ENCODE measurements at places on chromosomes 7 and 10.

DNA sequence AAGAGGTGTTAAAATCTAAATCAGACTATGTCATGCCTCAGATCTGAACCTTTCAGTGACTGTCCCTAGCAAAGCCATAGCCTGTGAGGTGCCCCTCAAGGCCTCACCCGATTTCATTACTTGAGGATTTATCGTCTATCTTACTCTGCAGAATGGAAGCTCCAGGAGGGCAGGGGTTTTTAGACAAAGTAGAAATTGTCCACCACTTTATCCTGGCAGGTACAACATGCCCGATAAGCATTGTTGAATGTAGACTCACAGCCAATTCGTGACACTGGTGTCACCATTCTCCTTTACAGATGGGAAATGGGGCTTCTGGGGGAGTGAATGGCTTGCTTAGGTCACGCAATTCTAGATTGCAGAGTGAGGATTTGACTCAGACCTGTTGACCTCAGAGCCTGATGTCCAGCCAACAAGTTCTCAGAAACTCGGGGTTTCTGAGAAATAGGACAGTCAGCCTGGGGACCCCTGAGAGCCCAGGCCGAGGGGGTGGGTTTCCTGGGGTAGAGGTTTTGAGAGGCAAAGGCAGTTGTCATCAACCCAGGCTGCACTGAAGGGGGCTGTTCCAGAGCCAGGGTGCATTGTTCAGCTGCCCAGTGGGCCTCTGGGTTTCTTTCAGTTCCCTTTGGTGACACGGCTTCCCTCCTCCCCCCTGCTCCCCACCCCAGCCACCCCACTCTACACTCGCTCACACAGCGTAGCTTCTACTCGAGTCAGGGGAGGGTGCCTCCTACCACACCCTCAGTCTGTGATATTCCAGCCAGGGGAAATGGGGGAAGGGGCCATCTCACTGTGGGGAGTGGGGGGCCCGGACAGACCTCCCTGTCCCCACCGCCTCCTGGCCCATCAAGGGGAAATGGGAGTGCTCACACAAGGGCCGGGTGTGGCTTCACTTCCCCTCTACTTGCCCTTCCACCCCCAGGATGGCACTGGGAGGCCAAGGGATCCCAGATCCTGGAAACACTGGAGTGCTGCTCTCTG is 3.1 kb upstream of the IRF5 start:
- no peak for DNase-seq

DNA sequence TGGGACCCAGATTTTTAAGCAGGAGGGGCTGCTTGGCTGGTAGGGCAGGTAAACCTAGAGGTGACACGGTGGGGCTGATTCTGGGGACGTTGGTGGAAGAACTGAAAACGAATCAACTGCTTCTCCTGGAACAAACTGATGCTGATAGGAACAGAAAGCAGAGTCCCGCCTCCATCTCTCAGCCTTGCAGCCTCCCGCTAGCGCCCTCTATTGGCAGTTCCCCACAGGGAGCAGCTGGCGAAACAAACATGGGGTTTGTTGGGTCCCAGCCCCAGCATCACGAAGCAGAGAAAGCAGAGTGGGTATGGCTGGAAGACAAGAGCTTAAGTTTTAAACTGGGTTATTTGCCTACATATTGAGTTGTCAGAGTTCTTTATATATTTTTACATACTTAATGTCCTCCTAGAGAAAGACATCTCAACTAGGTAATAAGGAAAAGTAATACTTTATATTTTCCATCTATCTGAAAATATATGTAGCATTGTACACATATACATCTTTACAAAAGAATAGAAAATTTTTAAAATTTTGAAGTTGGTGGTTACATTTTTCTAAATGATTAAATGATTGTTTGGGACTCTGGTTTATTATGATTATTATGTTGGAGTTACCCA is 42.3 kb upstream of the FOXI2 start:
- no peak for DNase-seq

DNA sequence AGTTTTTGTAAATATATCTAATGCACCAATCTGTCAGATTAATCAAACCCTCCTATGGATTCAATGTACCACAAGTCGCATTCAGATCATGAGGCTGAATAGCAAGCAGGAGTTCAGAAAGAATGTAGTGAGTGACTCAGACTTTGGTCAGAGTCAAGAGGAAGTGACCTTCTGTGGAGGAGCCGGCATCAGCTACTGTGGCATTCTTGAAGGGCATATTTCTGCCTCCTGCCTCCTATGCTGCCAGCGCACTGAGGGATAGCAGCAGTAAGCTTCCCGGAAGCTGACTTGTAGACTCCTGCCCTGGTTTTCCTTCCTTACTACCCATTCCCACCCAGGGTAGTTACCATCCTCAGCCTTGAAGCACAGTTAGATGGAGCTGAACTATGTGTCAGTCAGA is 867.5 kb downstream of the NRG3 start:
- peak; percentile 2 for DNase-seq

GRCh38 chr10:68251151-68251550 is 19.2 kb upstream of the ATOH7 start:
- no peak for DNase-seq

- no peak for DNase-seq
Measured at GRCh38 chr10:21449288-21449966, 76.1 kb downstream of the SKIDA1 start.

- no peak for DNase-seq
Measured at GRCh38 chr7:30146127-30146612, 11.4 kb downstream of the MTURN start.
